ENCODE measurements at places on chromosomes 5 and 9.

GRCh38 chr5:91477408-91477807 lies 94.3 kb upstream of the ARRDC3 start:
- DNase-seq = no peak

DNA sequence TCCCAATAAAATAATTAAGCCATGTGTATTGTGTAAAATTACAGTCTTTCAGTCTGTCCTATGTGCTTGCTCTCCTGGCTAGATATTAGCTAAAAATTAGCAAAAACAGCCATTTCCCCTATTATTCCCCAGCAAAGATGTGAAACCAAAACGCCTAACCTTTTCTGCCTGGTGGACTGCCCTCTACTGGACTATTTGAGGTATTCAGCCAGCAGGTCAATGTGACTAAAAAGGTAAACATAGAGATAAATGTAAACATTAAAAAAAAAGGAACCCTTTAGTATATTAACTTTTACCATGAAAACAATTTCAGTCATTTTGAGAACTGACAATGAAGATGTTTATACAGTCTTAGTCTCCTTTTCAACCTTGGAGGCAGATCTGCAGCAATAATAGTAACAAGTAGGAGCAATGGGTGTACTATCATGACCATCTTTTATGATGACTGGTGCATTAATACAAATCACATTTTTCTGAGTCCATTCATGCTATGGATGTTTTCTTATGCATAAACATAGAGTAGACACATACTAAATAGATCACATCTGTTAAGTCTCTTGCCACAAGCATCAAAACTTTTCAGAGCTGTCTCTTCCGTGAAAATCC lies 10.1 kb downstream of the ATG12 start:
- peak; percentile 69 for DNase-seq

- no peak for DNase-seq
Measured at GRCh38 chr9:123468541-123468940, 112.5 kb downstream of the CRB2 start.

DNA sequence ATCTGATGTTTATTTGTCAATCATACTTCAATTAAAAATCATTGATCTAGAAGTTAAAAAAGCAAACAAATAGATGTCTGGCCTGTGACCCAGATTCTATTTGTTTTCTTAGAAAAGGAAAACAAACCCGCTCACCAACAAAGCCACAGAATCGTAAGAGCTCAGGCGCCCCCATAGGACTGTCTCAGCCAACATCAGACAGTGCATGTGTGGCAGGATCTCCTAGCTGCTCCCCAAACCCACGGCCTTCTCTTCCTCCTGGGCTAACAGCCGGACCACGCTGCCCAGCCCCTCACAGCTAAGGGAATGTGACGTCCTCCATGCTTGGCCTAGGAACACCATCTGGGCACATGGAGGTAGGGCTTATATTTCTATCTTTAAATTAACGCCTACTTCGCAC lies 19.4 kb downstream of the OR2Y1 start:
- DNase-seq = no peak

- no peak for DNase-seq
Measured at GRCh38 chr5:153831973-153832372, 206.7 kb downstream of the FAM114A2 start.

GRCh38 chr5:139335811-139336210 lies 5.8 kb upstream of the PAIP2 start:
- no peak for DNase-seq

- DNase-seq = no peak
Measured at GRCh38 chr9:34328500-34328986, 525 bp downstream of the KIF24 start.

DNA sequence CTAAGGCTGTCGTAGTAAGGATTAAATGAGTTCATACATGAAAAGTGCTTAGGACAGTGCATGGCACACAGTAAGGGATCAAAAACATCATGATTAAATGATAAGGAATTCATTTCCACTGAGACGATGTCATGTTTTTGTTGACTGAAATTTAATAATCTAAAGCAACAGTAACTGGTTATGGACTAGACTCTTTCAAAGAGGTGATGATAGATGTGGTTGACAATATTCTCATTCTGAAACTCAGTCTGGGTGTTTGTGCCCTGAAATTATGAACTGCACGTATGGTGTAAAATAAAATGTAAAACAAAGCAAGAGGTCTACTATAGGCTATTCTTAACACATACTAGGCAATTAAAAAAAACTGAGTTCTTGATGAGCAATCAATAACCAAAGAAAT lies 280.0 kb downstream of the DENND1A start:
- no peak for DNase-seq

DNA sequence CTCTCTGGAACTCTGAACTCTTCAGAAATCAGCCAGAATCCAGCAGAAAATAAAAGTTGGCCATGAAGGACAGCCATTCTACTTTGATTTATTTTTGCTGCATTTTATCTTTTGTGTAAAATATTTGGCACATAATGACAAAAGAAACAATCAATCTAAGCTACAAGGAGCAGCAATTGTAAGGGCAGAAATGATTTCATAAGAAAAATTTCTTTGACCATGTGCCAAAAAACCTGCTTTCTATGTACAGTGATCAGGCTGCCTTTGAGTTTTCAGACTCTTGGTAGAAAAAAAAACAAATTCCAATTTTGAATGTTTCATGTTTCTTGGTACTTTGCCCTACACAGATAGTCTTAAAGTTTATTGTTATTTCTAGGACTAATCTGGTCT lies 69.8 kb upstream of the SLC1A3 start:
- DNase-seq = no peak

DNA sequence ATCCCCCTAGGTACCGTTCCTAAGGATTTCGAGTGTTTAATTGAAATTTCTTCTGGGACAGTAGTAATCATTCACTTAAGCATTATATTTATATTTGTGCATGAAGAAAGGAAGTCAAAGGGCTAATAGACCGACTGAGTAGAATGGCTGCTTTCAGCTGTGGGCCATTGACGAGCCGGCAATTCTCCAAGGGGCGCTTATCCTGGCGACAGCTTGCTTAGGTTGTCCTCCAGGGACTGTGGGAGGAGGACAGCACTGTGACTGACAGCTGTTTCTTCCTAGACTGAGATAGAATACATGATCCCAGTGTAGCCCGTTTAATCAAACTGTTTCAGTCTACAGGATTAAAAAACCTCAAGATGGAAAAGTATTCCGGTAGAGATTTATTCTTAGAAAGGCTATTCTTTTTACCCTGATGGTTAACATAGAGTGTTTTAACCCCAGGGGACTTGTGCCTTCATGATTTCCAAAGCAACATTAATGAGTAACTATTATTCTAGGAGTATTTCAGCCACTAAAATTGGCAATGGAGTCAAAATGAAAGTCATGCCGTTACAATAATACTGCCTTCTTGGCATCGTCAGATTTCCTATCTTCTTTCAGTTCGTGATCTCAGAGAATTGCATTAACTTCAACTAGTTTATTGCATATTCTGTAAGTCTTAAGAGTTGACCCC lies 943.1 kb upstream of the WWC1 start:
- no peak for DNase-seq

GRCh38 chr9:19771446-19771845 lies 17.4 kb downstream of the SLC24A2 start:
- DNase-seq = no peak

DNA sequence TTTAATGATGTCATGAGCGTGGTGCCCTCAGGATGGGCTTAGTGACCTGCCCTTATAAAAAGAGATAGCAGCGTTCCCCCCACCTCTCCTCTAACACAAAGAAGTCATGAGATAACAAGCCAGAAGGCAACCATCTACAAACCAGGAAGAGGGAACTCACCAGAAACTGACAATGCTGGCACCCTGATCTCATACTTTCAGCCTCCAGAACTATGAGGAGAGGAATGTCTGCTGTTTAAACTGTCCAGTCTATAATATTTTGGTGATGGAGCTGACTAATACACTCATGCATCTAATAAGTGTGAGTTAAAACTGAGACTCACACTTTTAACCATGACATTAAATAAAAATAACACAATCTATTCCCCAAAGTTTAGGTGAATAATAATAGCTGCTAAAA lies 156.1 kb upstream of the SPEF2 start:
- DNase-seq = no peak

GRCh38 chr5:124902097-124902821 lies 155.8 kb upstream of the ZNF608 start:
- DNase-seq = no peak

GRCh38 chr9:91555132-91555531 lies 131.5 kb upstream of the NFIL3 start:
- no peak for DNase-seq

- no peak for DNase-seq
Measured at GRCh38 chr5:168023191-168023590, 268.3 kb upstream of the WWC1 start.

DNA sequence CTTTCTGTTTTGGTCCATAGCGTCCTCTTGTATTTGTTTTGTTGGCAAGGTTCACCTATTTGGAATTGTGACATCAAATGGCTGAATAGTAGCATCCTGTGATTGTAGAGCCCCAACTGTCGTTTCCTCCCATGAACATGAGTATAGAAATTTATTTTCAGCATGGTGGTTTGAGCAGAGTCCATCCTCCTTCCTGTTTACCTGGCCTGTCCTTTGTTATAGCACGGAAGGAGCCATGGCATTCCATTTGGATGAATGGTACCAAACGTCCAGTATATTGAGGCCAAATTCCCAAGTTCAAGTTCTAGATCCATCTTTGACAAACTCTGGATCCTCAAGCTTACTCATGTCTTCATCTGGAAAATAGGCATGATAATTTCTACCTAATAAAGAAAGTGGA lies 16.8 kb downstream of the RASGRF2 start:
- DNase-seq = no peak

GRCh38 chr5:23528677-23529076 lies 21.3 kb downstream of the PRDM9 start:
- DNase-seq = no peak

DNA sequence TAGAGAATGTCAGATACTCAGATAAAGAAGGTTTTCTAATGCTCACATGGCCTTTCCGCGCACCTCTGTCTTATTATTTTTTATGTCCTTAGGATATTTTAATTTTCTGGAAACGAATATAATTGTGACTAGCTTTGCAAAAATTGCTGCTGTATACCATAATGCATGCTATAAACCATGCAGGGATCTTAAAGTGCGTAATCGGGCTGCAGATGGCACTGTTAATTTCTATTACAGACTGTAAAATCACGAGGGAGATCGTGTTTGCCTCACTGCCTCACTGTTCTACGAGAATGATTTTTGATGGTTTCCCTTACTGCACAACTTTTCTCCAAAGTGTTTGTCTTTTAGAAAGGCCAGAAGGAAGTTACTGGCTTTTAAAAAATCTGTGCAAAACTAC lies 356.1 kb downstream of the TUSC1 start:
- no peak for DNase-seq

DNA sequence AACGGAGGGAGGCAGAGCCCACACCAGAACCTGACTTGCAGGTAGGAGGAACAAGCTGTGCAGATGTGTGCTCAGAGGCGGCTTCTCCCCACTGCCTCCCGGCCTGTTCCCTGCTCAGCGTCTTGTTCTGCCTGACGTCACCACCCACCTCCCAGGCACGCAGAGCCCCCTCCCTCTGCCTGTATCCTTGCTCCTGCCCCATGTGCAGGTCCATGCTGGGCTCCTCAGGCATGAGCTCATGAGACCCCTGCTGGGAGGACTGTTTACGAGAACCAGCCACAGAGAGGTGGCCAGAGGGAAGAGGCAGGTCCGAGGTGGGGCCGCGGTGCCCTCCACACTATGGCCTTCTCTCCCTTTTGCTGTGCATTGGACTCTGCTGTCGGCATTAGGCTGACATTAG lies 45.5 kb downstream of the SLC6A3 start:
- no peak for DNase-seq

DNA sequence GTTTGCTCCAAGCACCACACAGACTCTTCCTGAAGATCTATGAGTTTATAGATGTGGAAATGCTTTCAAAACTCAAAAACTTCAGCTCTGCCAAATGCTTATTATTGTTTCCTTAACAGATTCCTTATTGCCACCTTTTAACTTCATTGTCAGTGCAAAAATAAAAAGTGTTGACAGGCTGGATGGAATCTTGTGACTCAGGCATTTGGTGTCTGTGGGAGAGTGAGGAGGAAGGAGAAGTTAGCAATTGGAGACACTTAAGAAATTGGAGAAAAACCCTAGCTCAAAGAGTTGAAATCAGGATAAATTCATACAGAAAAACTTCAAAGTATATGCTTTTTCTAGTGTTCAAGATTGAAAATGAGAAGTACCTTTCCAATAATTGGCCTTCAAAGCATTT lies 140.6 kb upstream of the PUM3 start:
- no peak for DNase-seq

DNA sequence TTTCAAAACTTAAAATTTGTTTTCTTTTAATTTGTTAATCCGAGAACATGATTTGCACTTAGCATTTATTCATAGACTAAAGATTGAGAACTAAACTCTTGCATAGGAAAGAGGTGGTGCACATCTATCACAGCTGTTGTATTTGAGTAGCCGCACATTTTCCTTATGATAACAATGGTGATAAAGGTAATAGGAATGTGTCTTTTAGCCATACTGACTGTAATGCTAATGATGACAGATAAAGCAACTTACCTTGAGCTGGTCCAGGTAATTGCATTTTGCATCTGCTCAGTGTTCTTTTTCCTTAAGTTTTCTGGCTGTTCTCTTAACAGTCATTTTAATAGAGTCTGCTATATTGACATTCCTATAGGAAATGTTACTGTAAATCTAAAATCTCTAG lies 19.0 kb downstream of the PHAX start:
- DNase-seq = no peak

DNA sequence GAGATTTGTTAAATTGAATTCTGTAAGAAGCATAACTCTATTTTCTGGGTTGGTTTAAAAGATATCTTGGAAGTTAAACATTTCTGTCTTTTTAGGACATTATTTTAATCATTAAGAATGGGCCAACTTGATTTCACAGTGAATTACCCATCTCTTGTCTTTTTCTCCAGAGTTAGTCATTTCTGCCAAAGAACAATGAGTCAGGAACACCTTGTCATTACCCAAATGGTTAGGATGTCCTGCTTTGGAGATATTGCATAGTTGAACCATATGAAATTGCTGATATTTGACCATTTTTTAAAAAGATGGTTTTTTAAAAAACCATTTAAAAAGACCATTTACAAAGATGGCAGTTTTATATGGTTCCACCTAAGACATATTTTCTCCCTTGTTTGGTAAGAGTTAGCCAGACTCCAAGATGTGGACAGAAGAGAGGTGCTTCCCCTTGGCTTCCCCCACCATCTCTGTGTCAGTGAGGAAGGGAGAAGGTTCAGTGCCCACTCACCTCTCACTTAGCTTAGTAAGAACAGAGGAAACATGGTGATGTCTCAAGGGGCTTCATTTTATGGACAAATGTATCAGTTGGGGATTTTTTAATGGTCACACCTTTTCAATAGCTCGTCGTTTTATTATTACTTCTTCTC lies 103.0 kb downstream of the PCSK1 start:
- DNase-seq = no peak
